Ovary (tissue), 10 donors: ENCODE measurements at places on chromosomes 7 and 10.

DNA sequence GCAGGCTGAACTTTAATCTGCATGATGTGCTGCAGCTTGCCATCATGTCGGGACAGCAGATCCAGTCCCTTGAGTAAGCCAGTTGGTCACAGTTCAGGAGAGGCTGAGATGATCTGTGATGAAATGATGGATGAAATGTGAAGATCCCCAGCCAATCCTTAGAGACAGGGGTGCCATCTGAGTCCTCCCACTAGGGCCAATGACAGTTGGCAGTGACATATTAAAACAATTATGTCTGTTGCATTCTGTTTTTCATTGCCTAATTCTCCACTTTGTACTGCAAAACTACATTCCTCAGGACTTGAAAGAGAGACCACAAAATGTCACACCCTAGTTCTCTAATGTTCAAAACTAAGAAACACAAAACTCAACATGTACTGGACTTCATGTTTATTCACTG is 66.3 kb upstream of the CAV2 start:
- DNase-seq, result no peak

DNA sequence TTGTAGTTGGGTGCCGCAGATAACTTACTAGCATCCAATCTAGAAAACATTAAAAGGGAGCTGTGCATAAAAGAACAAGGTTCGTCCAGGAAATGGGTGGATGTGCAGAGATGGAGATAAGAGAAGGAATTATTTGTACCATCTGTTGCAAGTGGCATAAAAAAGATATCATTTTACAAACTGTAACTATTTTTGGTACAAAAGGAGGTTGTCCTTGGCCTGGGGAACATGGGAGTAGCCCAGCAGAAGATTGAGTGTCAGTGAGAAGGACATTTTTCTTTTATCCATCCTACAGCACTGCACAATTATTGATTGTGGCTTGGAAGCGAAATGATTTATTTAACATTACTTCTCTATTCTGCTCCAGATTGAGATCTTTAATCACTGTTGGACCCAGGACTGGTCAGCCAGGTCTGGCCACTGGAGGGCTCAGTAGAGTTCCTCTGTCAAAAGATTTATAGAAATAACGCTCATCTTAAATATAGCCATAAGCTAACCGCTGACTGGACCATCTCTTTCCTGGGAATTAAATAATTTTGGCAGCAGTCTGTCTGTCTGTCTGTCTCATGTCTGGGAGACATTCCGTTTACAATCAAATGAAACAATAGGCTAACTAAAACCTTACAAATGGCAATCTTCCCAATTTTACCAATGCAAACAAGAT is 254.1 kb downstream of the KIAA1217 start:
- DNase-seq, result no peak

GRCh38 chr10:92125144-92125543 is 165.7 kb downstream of the CPEB3 start:
- no peak for DNase-seq

DNA sequence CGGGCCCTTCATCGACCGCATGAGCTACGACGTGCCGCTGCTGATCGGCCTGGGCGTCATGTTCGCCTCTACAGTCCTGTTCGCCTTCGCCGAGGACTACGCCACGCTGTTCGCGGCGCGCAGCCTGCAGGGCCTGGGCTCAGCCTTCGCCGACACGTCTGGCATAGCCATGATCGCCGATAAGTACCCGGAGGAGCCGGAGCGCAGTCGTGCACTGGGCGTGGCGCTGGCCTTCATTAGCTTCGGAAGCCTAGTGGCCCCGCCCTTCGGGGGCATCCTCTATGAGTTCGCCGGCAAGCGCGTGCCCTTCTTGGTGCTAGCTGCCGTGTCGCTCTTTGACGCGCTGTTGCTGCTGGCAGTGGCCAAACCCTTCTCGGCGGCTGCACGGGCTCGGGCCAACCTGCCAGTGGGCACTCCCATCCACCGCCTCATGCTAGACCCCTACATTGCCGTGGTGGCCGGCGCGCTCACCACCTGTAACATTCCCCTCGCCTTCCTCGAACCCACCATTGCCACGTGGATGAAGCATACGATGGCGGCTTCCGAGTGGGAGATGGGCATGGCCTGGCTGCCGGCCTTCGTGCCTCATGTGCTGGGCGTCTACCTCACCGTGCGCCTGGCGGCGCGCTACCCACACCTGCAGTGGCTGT is 1.2 kb downstream of the SLC18A3 start:
- DNase-seq, result no peak

DNA sequence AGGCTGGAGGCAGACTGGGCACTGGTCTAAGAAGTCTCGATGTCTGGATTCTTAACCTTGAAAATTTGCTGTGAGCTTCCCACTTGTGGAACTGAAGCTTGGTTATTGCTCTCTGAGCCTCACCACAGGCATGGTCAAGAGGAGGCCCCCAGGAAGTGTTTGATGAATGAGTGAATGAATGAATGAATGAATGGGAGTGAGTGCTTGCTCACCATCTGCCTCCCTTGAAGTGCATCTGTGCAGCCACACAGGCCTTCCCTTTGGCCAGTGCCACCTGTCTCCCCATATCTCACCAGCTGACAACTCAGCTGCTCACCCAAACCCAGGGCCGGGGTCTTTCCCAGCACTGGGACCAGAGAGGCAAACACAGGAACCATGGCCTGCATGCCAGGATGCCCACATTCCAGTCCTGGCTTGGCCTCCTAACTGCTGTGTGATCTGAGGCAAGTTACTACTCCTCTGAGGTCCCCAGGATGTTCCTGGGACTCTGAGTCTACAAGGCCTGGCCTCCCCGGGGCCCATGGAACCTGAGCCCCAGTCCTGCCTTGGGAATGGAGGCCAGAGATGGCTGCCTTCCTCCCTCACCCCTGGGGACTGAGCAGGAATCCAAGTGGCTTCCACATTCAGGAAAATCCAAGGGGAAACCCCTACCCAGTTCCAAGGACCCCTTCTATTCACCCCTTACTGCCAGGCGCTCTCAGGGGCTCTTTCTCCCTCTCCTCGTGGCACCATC is 51.4 kb upstream of the SLC29A3 start:
- no peak for DNase-seq

- no peak for DNase-seq
These were observed 506.9 kb downstream of the RPS24 start for GRCh38 chr10:78540355-78541076.

DNA sequence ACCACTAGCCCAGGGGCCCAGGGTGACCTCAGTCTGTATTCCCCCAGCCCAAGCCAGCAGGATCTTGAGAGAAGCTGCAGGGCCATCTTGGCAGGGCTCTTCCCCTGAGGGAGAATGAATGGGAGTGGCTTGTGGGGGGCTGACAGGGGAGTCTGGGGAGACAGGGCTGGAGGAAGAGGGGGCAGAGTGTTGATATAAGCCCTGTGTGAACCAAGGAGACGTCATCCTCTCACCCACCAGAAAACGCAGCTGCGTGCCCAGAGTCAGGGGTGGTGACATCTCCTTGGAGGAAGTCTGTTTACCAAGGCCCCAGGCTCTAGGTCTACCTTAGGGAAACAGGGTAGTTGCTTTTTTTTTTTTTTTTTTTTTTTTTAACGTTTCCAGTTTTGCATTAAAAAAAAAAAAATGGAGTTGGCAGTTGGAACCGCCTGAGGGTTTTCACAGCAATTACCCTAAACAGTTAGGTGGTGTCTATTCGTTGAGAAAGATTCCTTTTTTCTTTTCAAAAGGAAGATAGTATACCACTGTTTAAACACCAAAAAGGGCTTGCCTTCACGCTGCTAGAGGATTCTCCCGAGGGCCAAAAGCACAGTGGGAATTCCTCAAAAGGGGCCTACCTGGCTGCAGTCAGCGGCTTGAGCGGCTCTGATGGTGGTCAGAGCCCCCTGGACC is 113.8 kb downstream of the PRPF18 start:
- no peak for DNase-seq

- peak; percentile 39 for DNase-seq
These were observed 118.8 kb downstream of the CUX1 start for GRCh38 chr7:101936223-101936610.

- no peak for DNase-seq
These were observed 74.7 kb downstream of the CUX1 start for GRCh38 chr7:101891936-101892640.

DNA sequence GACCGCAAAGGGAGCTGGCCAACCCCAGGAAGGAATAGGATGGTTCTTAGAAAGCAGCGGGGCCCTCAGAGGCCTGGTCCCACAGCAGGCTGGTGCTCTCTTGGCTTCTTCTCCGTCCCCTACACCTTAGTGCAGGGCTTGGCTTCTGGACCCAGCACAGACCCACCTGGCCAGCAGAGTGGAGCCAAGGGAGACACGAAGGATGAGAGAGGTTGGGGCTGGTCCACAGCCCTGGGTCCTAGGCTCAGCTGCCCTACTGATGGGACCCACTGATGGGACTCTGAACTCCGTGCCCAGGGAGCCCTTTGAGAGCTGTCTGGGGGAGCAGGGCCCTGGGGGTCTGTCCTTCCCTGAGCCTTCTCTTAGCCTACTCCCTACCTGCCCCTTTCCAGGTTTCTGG is 6.2 kb upstream of the TLX1 start:
- no peak for DNase-seq

DNA sequence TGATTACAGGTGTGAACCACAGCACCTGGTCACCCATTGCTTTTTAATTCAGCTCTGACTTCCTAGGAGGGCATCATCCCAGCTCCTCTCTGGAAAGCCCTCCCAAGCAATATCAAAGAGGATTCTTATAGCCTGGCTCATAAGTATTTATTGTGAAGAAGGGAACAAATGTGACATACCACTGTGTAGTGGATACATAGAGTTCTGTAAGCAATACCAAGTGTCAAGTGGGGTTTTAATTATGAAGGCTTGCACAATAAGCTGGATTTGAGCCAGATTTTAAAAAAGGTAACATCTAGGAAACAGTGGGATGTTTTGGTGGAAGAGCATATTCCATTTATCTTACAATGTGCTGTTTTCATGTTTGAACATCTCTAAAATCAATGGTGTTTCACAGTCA is 19.0 kb upstream of the PRTFDC1 start:
- DNase-seq, result no peak

DNA sequence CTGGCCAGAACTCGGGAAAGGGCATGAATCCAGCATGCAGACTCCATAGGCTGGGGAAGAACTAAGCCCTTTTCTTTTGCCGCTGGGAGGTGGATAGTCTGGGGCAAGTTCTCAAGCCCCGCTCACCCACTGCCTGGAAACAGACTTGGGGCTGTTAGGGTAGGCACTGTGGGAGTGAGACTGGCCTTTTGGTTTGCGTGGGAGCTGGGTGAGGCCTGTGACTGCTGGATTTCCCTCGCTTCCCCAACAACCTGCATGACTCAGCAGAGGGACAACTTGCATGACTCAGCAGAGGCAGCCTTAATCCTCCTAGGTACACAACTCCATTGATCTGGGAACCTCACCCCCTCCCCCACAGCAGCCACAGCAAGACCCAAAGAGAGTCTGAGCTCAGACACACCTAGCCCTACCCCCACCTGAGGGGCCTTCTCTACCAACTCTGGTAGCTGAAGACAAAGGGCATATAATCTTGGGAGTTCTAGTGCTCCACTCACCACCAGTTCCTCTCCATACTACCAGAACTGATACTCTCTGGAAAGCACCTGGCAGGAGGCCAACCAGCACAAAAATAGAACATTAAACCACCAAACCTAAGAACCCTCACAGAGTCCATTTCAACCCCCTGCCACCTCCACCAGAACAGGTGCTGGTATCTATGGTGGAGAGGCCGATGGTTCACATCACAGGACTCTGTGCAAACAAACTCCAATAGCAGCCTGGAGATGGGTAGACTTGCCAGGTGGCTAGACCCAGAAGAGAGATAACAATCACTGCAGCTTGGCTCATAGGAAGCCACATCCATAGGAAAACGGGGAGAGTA is 81.4 kb upstream of the LAMB4 start:
- no peak for DNase-seq

- DNase-seq, result no peak
These were observed 94.3 kb upstream of the AGBL3 start for GRCh38 chr7:134891696-134892678.

GRCh38 chr10:10044922-10045764 is 972.5 kb upstream of the CELF2 start:
- DNase-seq, result no peak

DNA sequence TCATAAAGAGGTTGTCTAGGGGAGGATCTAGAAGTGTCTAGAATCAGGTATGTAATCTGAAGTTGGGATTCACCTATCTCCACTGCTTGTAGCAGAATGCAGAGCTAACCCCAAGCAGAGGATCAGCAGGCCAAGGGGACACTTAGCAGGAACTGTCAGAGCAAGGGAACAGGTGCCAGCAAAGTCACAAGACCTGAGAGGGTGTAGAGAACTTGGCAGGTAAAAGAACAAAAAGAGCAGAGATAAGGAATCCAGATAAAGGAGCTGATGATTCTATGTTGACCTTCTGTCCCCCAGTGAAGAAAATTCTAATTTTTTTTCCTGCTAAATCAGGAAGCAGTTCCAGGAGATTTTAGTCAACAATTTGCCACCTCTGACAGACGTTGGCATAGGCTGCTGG is 91.4 kb upstream of the CCDC71L start:
- DNase-seq, result no peak

DNA sequence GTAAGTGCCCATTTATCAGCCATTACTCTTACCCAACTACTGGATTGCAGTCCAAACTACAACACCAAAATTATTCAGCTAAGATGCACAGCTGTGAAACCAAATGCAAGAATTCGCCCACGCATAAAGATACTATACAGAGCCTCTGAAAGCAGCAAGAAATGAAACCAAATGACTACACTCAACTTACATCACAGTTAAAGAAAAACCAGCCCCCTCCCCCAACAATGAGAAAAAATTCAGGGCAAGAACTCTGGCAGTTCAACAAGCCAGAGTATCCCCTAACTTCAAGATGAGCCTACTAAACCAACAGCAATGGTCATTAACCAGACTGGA is 209.1 kb upstream of the VWC2 start:
- no peak for DNase-seq

DNA sequence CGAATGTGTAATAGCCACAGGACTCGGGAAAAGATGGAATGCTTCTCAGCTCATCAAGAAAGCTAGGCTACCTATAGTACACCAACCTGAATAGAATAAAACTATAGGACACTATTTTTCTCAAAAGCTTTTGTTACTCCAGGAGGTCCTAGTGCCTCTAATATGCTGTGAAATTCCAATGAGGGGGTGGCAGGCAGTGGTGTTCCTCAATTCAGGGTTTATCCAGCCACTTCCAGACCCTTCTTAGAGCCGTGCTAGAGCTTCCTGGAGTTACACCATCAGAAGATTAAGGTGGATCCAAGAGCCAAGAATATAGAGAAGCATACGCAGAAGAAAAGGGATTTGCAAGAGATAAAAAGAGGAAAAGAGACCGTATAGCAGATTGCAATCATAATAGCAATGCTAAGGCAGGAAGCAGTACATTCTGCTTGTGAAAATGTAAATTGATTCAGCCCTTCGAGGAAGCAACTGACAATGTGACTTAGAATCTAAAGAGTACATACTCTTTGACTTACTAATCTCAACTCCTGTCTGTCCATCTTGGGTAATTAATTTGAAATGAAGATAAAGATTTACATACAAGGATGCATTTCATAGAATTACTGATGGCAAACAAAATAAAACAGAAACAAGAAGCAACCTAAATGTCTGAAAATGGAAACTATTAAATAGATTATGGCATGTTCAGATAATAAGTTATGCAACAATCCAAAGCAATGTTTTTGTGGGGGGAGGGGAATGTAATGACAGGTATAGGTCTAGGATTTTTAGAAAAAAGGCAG is 2.1 kb downstream of the ST8SIA6 start:
- DNase-seq, result no peak
